ENCODE measurements at places on chromosomes 11 and 22. TPM values are rescaled to one million over a fixed set of nuclear protein-coding genes. Genes with fewer than 3 reads are reported as not detected.

SEC14L2 gene
- 15.5 TPM for total RNA-seq

TOMT gene
- not detected for total RNA-seq

NOX4 gene
- total RNA-seq = 102 TPM

KLHL35 gene
- 10.1 TPM for total RNA-seq

LPXN gene
- total RNA-seq = 3.3 TPM

DNA sequence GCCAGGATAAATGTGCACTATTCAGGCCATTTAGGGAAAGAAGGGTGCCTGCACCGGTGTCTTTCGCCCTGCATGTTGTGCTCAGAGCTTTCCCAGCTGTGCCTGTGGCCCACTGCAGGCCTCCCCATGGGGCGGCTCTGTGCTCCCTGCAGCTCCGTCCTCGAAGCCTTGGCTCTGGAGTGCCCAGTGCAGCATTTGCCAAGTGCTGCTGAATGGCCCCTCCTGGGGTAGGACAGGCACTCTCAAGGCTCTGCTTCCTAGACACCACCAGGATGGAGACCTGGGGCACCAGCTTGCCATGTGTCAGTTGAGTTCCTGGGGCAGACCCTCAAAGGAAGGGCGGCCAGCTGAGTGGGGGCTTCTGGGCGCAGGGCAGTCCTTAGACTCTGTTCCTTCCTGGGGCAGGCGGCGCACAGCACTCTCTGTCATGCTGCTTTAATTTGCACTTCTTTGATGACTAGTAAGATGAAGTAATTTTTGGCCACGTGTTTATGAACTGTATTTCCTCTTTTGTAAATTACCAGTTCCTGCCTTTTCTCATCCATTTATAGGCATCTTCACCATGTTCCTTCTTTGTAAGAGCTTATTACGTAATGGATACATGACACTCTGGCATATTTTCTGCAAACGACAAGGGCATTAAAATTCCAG lies 32.1 kb upstream of the GNB1L start:
- H3K4me3 ChIP-seq = no peak overlapping the region
- H3K4me1 ChIP-seq = peaks cover 28% of the 10 kb centered on the region
- H3K27me3 ChIP-seq = no peaks in the 10 kb centered on the region
- peak; percentile 80 for DNase-seq

FGF4 gene
- not detected for total RNA-seq

APOL4 gene
- 0.12 TPM for total RNA-seq

DNA sequence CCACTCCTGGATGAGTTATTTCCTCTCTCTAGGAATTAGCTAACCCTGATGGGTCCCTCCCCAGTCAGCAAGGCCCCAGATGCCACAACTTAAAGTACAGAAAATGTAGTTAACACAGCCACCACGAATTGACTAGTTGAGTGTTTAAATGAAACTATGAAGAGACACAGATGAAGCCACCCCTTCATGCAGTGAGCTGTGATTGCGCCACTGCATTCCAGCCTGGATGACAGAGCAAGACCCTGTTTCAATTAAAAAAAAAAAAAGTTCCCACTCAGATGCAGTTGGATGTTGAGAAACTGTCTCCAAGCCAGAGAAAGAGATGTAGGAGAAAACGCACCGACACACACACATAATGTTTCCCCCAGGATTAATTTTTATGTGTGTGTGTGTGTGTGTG lies 53.3 kb downstream of the SCN3B start:
- no peak overlapping the region for H3K27ac ChIP-seq
- H3K36me3 ChIP-seq = peaks cover 2% of the 10 kb centered on the region
- no peak for DNase-seq
- H3K27me3 ChIP-seq = no peaks in the 10 kb centered on the region

DNA sequence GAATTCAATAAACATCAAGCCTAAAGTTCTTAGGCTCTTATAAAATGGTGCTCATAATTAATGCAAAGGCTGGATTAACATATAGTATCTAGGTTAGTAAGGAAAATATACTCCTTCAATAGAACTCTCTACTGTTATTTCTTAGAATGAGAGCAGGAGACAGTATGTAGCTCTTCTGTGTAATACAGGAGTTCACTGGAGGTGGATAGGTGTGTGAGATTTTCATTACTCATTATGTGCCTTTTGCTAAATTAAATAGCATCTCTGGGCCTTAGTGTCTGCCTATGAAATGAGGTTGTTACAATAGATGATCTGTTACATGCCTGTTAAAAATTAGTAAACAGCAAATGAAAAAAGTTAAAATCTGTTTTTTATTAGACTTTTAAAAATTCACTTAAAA lies 20.6 kb downstream of the EED start:
- DNase-seq = no peak
- H3K27ac ChIP-seq = no peak overlapping the region
- peaks cover 14% of the 10 kb centered on the region for H3K36me3 ChIP-seq
- H3K27me3 ChIP-seq = no peaks in the 10 kb centered on the region
- no peaks in the 10 kb centered on the region for H3K4me1 ChIP-seq
- no peak overlapping the region for H3K4me3 ChIP-seq

GRAMD1B gene
- total RNA-seq = 2.2 TPM

GRCh38 chr11:17978553-17979287 lies 34.1 kb downstream of the SERGEF start:
- no peak overlapping the region for H3K27ac ChIP-seq
- no peaks in the 10 kb centered on the region for H3K27me3 ChIP-seq
- H3K36me3 ChIP-seq = peaks cover 6% of the 10 kb centered on the region
- no peaks in the 10 kb centered on the region for H3K4me1 ChIP-seq
- no peak for DNase-seq
- no peak overlapping the region for H3K4me3 ChIP-seq

DNA sequence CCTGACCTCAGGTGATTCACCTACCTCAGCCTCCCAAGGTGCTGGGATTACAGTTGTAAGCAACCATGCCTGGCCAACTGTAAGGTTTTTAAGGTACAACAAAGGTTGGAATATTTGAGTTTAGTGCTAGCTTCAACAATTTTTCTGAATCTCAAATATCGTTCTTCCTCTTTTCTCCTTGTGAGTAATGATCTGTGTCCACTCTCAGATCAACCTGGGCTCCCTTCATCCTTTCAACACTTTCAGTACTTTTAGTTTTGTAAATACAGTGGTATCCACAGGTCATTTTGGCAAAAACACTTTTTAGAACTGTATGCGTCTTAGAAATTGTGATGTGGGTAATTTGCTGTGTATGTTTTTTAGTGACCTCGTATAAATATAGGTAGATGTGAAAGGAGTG lies 7.9 kb downstream of the PACS1 start:
- no peak for DNase-seq
- no peak overlapping the region for H3K27ac ChIP-seq
- H3K36me3 ChIP-seq = peaks cover 16% of the 10 kb centered on the region
- no peak overlapping the region for H3K4me3 ChIP-seq
